ENCODE measurements at places on chromosomes 2 and 18. TPM values are rescaled to one million over a fixed set of nuclear protein-coding genes. Genes with fewer than 3 reads are reported as not detected.

Gene NYAP2
- not detected for total RNA-seq

Gene CRYGD
- total RNA-seq, result not detected

Gene TEX44
- total RNA-seq, result not detected

GRCh38 chr2:55916473-55917049 is 7.0 kb downstream of the EFEMP1 start:
- H3K27ac ChIP-seq, result no peak overlapping the region
- no peak overlapping the region for H3K4me3 ChIP-seq
- H3K36me3 ChIP-seq, result no peaks in the 10 kb centered on the region
- DNase-seq, result no peak
- H3K27me3 ChIP-seq, result no peaks in the 10 kb centered on the region

- H3K27me3 ChIP-seq, result no peaks in the 10 kb centered on the region
- peaks cover 10% of the 10 kb centered on the region for H3K4me1 ChIP-seq
- H3K27ac ChIP-seq, result no peak overlapping the region
- no peak overlapping the region for H3K4me3 ChIP-seq
Observed at GRCh38 chr2:23542230-23542789, 157.3 kb downstream of the KLHL29 start.

DNA sequence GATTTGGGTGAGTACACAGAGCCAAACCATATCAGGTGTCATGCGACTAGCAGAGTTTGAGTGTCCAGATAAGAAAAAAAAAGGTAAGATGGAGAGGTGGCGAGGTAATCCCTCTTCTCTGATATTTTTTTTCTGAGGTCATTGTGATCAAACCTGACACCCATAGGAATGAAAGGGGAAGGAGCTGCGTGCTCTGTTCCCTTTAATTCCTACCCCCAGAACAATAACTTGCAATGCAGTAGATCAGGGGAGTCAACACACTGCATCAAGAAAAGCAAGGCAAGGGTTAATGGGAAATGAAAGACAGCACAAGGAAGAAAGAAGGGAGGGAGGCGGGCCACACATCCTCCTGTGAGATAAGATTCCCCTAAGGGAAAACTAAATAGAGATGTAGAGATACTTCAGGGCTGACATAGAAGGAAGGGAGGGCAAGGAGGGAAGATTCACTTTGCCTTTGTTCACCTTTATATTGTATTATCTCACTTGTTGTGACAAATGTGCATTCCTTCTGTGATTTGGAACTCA is 132.8 kb downstream of the CD226 start:
- DNase-seq, result no peak
- no peaks in the 10 kb centered on the region for H3K27me3 ChIP-seq
- H3K4me1 ChIP-seq, result no peaks in the 10 kb centered on the region
- H3K36me3 ChIP-seq, result no peaks in the 10 kb centered on the region

DNA sequence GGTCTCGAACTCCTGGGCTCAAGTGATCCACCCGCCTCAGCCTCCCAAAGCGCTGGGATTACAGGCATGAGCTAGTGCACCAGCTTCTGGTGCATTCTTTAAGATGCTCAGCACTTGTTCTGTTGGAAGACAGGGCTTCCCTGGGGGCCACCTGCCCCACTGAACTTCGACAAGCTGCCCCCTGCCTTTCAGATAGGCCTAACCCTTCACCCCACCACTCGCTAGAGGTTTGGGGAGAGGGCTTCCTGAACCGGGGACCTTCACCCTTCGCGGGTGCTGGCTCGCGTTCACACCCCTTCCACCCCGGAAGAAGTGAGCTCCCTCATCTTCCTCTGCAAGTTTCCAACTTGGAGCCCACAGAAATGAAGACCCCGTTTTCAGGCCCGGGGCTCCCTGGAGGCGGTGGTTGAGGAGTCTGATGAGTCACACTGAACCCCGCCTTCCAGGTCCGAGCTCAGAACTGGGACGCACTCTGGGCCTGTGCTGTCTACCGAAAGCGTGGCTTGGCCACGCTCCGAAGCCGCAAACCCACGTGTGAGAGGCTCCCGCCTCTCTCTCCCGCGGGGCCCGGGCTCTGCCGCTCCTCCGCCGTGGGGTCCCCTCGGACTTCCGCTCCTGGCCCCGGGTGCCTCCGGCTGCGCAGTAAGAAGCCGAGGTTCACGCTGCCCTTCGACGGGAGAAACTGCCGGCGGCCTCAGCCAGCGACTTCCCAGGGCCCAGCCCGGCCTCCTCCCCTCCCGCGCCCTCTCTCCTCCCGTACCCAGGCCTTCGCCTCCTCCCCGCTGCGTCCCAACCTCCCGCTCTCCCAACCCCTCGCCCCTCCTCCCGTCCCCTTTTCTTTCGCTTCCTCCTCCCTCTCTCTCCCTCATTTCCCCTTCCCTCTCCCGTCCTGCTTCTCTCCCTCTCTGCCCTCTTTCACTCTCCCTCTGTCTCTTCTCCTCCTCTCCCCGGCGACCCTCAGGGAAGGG is 47.5 kb upstream of the SP3 start:
- H3K36me3 ChIP-seq, result no peaks in the 10 kb centered on the region
- DNase-seq, result peak; percentile 66
- H3K4me3 ChIP-seq, result peak overlapping the region; percentile 16
- peak overlapping the region; percentile 90 for H3K27ac ChIP-seq
- H3K4me1 ChIP-seq, result peaks cover 8% of the 10 kb centered on the region

GRCh38 chr2:154158101-154158500 is 286.4 kb downstream of the GALNT13 start:
- H3K27me3 ChIP-seq, result no peaks in the 10 kb centered on the region
- no peak overlapping the region for H3K4me3 ChIP-seq
- H3K27ac ChIP-seq, result no peak overlapping the region
- no peaks in the 10 kb centered on the region for H3K4me1 ChIP-seq

- H3K4me1 ChIP-seq, result no peaks in the 10 kb centered on the region
- no peak for DNase-seq
- no peaks in the 10 kb centered on the region for H3K36me3 ChIP-seq
- H3K27ac ChIP-seq, result no peak overlapping the region
- no peak overlapping the region for H3K4me3 ChIP-seq
Observed at GRCh38 chr2:116586328-116586689, 1228.2 kb upstream of the DDX18 start.

DNA sequence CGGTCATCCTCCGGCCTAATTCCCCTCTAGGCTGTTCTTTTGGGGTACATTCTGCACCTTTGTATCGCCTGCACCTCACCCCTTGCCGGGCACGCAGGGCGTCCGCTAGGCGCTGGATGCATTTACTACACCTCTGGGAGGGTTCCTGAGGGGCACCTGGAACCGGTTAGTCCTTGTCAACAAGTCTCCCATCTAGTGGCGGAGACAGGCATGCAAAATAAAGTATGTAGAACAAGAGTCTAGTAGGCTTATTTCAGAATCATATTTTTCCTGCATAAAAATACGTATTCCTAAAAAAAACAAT is 705 bp upstream of the TEX261 start:
- peak overlapping the region; percentile 87 for H3K27ac ChIP-seq
- peaks cover 26% of the 10 kb centered on the region for H3K4me1 ChIP-seq
- H3K4me3 ChIP-seq, result peak overlapping the region; percentile 61
- H3K36me3 ChIP-seq, result no peaks in the 10 kb centered on the region

- no peaks in the 10 kb centered on the region for H3K27me3 ChIP-seq
- no peaks in the 10 kb centered on the region for H3K4me1 ChIP-seq
- no peak overlapping the region for H3K4me3 ChIP-seq
- no peak overlapping the region for H3K27ac ChIP-seq
- H3K36me3 ChIP-seq, result no peaks in the 10 kb centered on the region
- no peak for DNase-seq
Observed at GRCh38 chr2:74152954-74153353, 5.2 kb upstream of the BOLA3 start.
